ENCODE measurements at places on chromosomes 3 and 15.

GRCh38 chr15:99321468-99321867 is 70.2 kb downstream of the LRRC28 start:
- no peak for DNase-seq

DNA sequence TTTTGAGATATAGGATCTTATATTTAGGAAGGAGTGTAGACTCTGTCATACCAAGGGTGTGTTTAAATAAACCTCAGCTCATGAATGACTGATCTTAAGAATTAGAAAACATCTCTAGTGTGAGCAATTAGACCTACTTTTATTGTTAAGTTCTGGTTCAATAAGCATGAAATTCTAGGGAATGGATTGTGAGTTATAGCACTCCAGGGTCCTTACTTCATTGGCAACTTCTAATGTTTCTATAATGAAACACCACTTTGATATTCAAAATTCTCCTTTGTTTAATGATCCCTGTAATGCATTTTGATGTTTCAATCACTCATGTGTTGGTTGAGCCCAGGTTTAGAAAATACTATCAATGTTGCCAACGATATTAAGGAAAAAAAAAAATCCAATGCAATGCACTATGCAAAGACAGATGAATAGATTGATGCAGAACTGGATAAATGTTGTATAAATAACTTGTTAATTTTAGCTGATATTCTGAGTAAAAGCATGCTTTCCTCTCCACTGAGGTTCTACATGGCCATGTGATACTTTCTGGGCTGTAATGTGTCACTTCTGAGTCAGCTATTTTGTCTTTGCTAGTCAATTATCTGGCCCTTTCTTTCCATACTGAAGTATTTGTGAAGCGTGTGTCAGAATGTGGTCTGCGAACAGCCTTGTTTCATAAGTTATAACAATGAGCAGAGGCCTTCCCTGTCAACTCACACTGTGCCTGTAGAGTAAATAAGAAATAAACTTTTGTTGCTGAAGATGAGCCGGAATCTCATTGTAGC is 1035.9 kb downstream of the PLOD2 start:
- no peak for DNase-seq

DNA sequence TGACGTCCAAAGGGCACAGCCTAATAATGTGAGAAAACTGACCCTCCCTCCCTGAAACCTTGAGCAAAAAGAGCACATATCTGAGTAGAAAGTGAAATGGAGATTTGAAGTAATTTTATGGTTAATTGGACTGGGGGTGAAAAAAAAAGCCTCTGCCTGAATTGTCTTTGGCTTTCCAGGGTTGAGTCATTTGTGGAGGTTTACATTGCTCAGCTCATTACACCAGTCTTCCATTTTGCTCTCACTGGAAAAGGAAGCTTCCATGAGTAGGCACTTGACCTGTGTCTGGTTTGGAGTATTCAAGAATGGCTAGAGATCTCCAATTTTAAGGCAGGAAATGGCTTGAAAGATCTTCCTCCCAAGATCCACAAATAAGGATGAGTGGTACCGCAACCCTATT is 273.9 kb downstream of the PDCD6IP start:
- no peak for DNase-seq

GRCh38 chr3:25465266-25465860 is 37.3 kb downstream of the RARB start:
- no peak for DNase-seq

DNA sequence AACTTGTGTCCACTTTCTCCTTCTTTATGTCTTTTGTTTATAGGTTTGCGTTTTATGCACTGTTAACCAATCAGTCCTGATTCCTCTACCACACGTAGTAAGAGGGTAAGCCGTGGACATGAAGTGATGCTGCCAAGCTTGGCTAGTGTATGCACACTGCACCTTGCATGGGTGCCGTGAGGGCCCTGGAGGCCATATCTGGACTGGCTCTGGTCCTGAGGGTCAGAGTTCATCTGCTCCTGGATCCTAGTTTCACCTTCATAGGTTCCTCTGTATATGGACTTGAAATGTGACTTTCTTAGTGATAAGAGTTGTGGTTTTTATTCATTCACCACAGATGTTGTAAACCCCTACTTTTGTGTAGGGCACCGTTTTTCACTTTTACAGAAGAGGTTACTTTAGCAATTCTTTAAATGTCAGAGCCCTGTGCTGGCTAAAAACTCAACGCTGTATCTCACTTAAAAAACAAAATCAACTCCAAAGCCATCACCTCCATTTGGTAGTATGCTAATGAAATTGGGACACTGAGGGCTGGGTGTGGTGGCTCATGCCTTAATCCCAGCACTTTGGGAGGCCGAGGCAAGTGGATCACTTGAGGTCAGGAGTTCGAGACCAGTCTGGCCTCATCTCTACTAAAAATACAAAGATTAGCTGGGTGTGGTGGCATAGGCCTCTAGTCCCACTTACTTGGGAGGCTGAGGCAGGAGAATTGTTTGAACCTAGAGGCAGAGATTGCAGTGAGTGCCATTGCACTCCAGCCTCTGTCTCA is 22.9 kb downstream of the SIAH2 start:
- no peak for DNase-seq

DNA sequence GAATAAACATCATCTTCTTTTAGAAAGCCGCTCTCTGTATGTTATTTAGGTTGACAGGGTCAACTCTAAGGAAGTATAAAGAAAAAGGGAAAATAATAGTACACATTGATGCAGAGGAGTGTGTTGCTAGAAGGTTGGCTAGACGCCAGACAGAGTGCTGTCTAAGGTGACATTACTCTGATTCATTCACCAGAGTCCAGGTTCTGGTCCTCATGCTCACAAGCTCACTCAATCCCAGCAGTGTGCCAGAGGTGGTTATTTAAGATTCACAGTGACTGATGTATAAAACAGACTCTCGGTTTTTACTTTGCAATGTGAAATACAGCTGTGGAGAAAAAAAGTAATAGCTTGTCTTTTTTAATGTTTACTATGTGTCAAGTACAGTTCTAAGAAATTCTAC is 1.7 kb downstream of the CFAP44 start:
- DNase-seq, result no peak

GRCh38 chr3:188754267-188754666 is 417.5 kb upstream of the TPRG1 start:
- no peak for DNase-seq

GRCh38 chr3:99475229-99475628 is 163.2 kb upstream of the COL8A1 start:
- no peak for DNase-seq

All from progenitor cell of endocrine pancreas (in vitro differentiated cells).